Left kidney (tissue), 8 donors: ENCODE measurements at places on chromosomes 5 and 9. TPM values are rescaled to one million over a fixed set of nuclear protein-coding genes. Genes with fewer than 3 reads are reported as not detected.

SNX24 gene
- polyA plus RNA-seq, result 30.0 TPM

SOHLH1 gene
- polyA plus RNA-seq, result not detected

ECSCR gene
- polyA plus RNA-seq, result 21.9 TPM

GLRA1 gene
- 0.13 TPM for polyA plus RNA-seq

SHC3 gene
- polyA plus RNA-seq, result 2.7 TPM
